Fibroblast of skin of right biceps (primary cell): ENCODE measurements at places on chromosomes 6 and 20.

GRCh38 chr6:24183584-24183983 lies 57.6 kb downstream of the NRSN1 start:
- DNase-seq = no peak

DNA sequence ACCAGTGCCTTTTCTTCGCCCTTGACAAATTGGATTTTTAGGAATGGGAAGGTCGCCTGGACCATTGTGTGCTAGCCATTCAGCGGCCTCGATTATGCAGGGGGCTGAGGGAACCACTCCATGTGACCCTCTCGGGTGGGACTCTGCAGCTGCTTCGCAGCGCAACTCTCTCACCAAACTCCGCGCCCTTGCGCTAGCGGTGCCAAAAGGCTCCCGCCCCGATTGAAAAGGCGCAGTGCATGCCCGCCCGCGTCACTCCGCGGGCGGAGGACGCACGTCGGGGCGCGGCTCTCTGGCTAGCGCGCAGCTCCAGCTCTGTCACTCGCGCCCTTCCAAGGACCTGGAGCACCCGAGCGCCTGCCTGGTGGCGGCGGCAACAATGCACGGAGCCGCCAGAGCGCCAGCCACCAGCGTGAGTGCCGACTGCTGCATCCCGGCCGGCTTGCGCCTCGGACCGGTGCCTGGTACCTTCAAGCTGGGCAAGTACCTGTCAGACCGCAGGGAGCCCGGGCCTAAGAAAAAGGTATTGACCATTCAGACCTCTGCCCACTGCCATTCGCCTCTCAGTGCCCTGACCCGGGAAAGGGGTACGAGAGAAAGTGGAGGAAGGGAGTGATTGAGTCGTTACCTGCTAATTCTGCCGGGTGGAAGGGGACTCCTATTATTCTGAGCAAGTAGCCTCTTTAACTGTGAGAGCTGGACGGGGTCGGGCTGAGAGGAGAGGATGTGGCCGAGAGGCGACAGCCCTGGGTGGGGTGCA lies at the start of gene PRDM13:
PRDM13 (plus strand) TSS at position 178 of the 760 bp plus-strand sequence; CDS start at position 380, 202 bp downstream.
- no peak for DNase-seq

GRCh38 chr6:38188677-38189335 lies 369.3 kb downstream of the ZFAND3 start:
- no peak for DNase-seq

DNA sequence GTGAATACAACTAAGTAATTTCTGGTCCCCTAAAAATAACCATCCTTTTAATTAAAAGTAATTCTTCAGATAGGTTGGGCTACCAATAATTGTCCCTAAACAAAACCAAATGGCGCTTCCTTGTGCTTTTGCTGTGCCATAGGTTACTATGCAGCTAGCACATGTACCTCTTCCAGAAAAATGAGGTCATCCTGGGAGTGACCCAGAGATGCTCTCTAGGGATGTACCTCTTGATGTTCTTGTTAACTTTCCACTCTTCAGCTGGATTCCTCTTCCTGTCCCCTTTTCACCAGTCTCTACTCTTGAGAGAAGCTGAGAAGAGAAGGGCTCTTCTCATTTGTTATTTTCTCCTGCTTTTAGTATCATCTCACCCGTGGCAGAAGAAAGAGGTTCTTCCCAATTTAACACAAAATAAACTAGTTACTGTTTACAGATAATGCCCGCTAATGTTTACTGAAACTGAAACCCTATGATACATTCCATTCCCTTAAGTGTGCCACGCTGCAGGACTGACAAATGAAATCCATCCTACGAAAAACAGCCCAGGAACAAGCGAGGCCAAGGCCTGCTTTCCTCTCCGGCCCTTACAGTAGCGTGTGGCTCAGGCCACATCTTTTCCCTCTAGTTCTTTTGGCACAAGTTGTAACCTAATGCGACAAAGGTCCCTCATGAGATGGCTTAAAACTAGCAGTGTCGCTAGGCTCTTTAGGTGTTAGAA lies 24.2 kb downstream of the MRS2 start:
- no peak for DNase-seq

GRCh38 chr20:13142143-13142542 lies 78.9 kb upstream of the ISM1 start:
- DNase-seq = peak; percentile 60

- DNase-seq = peak; percentile 80
Observed at GRCh38 chr20:13149371-13150105, 71.5 kb upstream of the ISM1 start.

DNA sequence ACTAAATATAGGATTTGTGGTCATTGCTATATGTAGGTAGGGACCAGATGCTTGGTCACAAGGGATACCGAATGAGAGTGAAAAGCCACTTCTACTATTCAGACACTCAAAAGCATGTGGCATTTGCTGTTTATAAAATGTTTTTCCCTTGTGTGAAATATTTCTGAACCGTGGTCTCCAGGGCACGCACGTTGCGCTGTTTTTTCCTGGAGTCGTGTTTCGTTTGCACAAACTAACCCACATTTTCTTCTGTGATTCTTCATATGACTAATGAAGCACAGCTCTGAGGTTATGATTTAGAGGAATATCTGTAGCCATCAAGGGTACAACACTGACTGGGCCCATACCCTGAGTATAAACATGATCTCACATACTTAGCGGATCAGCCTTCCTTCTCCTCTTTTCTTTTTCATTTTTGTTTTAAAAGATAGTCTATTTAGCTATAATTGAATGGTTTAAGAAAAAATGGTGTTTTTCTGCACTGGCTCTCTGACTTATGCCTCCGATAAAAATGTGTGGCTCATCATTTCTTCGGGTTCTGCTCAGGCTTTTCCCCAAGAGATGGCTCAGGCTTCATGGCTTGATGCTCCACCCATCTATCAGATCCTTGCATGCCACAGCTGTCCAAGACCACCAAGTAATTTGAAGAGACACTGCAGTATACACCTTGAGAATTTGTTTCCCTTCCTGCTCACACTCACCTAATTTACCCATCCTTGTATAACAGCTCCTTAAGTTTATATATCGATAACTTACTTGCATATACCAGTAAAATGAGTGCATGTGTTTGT lies 59.9 kb upstream of the HBS1L start:
- no peak for DNase-seq

DNA sequence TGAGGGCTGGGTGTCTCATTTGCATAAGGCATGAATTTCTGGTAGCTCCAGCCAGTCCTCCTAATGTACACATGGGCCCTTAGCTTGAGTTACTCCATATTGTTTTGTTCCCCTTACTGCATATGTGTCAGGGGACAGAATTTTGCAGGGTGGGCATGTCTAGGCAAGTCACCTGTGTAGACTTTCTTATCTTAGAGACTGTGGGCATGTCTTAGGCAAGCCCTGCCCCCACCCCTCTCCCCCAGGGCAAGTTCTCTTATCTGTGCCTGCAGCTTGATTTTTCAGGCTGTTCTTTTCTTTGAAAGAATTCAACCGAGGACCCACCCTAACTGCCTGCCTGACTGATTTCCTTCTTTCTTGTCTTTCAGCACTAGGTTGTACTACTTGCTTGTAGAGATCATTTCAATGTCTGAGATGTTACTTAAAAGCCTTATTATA lies 32.1 kb downstream of the NHLRC1 start:
- no peak for DNase-seq

- DNase-seq = peak; percentile 45
Observed at GRCh38 chr20:49916146-49917002, 1.0 kb upstream of the SPATA2 start.
